ENCODE measurements at places on chromosomes 1 and 21.
A peak's percentile ranks its signal among the peaks of the same experiment; 100 is the strongest.

- peak; percentile 51 for DNase-seq
These were observed 732 bp downstream of the ABCG1 start for GRCh38 chr21:42219606-42220137.

DNA sequence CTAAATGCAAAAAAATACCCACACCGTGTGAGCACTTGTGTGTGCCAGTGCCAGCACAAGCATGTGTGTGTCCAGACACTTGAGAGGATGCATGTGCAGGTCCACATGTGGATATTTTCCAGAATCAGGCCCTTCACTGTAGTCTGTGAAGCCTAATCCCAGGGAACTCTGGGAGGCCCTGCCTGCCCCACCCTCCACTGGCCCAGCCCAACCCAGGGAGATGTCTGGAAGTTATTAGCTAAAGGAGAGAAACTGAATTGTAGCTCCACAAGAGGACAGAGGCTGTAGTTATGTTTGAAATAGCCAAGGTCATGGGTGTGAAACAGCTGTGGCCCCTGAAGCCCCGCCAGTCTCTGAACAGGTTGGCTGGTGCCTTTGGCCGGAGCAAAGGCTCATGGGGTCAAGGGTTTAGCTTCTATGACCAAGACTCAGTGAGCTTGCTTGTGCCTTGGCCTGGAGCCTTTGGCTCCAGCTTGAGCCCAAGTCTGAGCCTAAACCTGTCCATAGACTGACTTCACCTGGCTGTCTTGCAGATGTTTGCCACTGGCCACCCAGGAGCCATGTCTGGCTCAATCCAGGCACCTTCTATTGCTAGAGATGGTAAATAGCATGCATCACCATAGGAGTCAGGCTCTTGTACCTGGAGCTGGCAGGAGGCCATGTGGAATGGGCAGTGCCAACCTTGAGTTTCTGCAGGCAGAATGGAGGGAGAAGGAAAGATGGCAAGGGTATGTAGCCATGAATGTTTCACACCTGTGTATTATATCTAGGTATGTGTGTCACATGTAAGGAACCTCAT lies 69.9 kb downstream of the TMEM53 start:
- no peak for DNase-seq

GRCh38 chr1:41359211-41360073 lies 1.8 kb upstream of the FOXO6 start:
- DNase-seq, result no peak

GRCh38 chr1:177883581-177883980 lies 86.3 kb downstream of the SEC16B start:
- no peak for DNase-seq

GRCh38 chr1:39507230-39507928 lies 15.9 kb downstream of the BMP8A start:
- DNase-seq, result no peak

GRCh38 chr21:43374228-43374885 lies 52.6 kb downstream of the SIK1 start:
- no peak for DNase-seq

DNA sequence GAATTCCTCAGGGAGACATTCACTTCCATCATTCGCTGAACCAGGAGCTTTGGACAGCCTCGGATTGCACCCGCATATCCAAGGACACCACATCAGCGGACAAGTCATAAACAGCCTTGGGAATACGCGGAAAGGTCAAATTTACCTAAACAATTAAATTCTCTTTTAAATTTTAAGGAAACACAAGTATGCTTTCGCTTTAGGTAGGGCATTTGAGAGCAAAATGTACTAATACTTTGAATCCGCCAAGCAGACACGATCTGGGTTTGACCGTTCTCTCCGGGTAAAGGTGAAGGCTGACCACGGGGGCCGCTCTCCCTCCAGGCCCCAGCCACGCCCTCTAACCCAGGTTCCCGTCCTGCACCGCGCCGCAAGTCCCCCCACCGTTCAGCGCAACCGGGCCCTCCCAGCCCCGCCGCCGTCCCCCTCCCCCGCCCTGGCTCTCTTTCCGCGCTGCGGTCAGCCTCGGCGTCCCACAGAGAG lies 479 bp upstream of the ACADM start:
- peak; percentile 68 for DNase-seq

GRCh38 chr1:33637846-33638440 lies 165.5 kb downstream of the ZSCAN20 start:
- no peak for DNase-seq

DNA sequence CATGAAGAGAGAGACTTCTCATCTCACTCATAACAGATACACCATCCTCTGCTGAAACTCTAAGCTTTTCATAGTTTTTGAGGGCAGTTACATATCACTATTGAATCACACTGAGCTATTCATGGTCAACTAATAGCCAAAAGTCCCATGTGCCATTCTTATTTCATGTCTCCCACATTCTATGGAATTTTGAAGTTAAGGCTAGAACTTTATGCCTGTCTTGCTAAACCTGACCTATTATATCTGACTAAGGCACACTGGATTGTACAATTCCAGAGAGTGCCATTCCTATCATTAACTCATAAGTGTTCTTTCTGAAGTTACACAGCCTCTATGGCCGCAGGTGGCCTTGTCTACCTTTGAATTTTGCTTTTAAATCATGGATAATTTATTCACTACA lies 254.3 kb downstream of the PTPRC start:
- DNase-seq, result no peak

- no peak for DNase-seq
These were observed 210.3 kb downstream of the KCTD3 start for GRCh38 chr1:215777370-215777925.

- no peak for DNase-seq
These were observed 126.4 kb upstream of the C1orf21 start for GRCh38 chr1:184260382-184260781.

DNA sequence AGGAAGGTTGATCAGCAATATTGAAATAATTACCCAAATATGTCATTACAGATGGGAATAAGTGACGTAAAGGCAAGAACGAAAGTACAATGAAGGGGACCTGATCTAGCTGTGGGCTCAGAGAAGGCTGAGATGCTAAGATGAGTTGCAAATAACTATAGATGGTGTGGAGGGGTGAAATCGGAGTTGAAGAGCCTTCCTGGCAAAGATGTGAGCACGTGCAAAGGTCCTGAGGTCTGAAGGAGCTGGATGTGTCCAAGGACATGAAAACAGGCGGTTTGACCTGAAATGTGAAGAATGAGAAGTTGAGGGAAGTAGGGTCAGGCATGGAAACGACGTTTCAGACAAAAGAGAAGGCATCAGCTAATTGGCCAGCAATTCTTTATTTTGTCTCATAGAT lies 61.6 kb upstream of the SLC45A1 start:
- no peak for DNase-seq

- no peak for DNase-seq
These were observed 12.1 kb upstream of the ADAMTSL4 start for GRCh38 chr1:150536836-150537731.

Measured in NAMALWA (cell line).